ENCODE measurements at places on chromosomes 3 and 15.
A peak's percentile ranks its signal among the peaks of the same experiment; 100 is the strongest.

DNA sequence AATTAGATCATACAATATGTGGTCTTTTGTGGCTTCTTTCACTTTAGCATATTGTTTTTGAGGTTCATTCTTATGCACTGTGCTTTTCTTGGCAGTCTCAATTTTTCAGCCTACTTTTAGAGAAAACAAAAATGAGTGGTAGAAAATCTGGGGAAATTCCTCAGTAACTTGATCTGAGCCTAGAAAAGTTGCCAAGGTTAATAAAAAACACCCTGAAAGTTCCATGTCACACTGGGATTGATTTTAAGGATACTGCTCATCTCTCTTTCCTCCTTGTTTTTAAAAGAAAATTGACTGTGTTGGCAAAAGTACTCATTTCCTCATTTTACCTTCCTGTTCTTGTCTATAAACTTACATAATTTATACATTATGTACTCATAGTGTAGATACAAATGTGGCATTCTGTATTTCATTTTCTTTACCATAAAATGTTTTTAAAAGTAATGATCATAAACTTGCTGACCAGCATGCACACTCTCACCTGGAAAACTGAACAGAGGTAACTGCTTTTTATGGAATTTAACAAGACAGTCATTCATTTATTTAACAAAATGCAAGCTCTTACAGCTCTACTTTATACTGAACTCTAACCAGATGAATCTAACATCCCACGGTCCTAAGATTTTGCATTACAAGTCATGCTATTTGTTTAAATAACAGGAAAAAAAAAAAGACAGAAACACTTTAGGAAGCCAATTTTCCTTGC is 28.6 kb upstream of the SH3BP5 start:
- peak; percentile 36 for ATAC-seq

GRCh38 chr3:34005886-34006285 is 207.5 kb downstream of the PDCD6IP start:
- ATAC-seq = peak; percentile 48

DNA sequence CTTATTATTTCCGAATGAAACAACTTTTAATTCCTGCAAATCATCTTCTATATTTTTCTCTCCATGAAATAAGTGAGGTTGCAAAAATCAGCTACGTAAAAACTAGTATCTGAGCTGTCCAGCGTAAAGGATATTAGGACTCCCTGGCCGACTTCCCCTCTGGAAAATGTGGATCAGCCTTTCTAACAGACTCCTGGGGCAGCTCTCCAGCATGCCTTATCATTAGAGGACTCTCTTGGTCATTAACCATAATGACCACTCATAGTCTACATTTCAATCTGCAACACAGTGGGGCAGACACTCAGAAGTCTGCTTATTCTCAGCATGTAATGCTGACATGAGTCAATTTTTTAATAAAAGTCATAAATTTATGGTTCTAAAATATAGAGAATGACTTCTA is 130.1 kb downstream of the MAGI1 start:
- ATAC-seq = no peak

DNA sequence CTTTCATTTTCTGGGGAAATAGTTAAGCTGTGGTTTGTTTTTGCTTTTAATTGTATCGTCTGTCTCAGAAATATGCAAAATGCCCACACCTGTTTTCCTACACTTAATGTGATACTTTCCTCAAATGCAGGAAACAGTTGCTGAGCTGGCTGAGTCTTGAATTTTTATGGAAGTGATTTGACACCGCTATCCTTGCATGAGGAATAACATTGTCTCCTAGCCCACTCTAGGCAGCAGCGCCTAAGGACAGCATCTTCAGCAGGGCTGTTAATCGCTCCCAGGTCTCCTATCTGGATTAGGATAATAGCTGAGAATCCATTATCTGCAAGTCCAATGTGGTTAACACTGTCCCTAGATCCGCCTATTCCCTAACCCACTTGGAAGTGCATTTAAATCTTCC is 132.6 kb upstream of the NR2E3 start:
- no peak for ATAC-seq

DNA sequence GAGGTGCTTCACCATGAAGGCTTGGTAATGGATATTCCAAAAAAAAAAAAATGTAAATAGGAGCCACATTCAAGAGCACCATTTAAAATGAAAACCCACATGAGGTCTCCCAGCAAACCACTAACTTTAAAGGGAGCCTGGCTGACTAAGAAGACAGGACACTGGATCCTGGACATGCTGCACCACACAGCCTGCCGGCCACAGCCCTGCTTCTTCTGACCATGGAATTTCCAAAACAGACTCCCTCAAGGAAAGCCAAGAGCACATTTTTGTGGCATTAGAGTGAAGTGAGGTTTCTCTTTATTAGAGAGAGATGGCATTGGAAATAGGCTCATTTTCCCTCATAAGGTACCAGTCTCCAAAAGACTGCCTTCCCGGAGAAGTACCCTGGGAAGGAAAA is 113.9 kb downstream of the RORA start:
- no peak for ATAC-seq

GRCh38 chr3:94082391-94082937 is 19.6 kb downstream of the NSUN3 start:
- no peak for ATAC-seq
